Activated naive CD4-positive, alpha-beta T cell (primary cell): ENCODE measurements at places on chromosomes 1 and 21.
A peak's percentile ranks its signal among the peaks of the same experiment; 100 is the strongest.

DNA sequence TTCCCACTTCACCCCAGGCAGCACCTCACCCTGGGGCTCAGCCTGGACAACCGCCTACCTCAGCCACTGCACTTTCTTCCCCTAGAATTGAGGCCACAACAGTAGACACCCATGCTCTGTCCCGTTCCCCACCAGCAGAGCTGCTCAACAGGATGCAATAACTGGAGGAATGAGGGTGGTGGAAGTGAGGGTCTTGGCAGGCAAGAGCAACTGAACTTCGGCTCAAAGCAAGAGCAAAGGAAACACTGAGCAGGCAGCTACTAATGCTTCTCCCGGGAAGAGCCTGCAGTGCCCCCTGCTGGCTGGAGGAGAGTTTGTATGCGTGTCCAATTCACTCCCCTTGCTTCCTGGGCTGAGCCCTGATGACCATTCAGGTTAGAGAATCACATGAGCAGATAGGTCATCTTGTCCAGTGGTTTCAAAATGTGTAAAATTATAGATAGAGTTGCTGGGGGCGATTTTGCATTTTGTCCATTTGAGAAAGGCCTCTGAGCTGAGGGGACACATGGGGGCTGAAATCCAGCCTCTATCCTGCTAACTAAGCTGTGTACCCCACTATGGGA is 13.9 kb downstream of the NT5C1A start:
- DNase-seq, result no peak

DNA sequence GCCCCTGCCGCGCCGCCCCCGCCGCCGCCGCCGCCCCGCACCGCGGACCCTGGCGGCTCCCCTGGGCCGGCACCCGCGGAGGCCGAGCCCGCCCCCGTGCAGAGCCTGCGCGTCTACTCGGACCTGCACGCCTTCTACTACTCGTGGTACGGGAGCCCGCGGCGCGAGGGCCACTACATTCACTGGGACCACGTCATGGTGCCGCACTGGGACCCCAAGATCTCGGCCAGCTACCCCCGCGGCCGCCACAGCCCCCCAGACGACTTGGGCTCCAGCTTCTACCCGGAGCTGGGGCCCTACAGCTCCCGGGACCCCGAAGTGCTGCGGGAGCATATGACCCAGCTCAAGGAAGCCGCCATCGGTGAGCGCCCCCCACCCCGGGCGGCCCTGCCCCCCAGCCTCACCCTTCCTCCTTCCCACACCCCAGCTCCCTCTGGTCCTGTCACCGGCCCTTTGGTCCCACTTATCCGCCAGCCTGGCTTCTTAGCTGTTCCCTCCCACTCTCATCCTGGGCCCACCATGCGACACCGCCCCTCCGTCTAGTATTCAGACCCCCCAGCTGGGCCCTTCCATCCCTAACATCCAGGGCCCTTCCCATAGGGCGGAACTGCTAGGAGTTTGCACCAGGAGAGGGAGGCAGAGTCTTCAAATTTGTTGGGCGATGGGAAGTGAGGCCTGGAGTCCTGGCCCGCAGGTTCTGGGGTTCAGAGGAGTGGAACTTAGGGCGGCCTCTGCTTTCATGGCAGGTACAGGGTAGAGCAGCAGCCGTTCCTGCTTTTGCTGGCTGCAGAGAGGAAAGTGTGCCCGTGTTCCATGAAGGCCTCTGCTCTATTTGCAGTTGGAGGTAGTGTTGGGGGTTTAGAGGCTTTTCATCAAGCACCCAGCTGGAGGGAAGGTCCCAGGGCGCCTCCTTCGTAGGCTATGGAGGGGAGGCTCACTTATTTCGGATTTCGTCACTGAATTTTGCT is 1.0 kb downstream of the MANEAL start:
- DNase-seq, result no peak

DNA sequence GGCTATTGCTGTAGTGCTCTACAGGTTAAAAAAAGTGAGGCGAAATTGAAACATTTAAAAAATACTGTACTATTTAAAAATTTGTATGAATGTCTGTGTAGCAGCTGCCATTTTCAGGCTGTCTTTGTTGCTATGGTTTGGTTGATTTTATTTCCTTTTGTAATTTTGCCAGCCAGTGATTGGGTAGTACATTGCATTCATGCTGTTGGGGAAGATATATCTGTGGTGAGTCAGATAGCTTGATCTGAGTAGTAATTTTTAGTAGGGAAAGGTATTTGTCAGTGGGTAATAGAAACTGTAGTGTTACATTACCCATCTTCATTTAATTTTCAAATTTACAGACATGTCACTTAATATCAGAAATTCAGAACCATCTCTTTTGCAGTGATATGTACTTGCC is 15.0 kb downstream of the NFIA start:
- no peak for DNase-seq

DNA sequence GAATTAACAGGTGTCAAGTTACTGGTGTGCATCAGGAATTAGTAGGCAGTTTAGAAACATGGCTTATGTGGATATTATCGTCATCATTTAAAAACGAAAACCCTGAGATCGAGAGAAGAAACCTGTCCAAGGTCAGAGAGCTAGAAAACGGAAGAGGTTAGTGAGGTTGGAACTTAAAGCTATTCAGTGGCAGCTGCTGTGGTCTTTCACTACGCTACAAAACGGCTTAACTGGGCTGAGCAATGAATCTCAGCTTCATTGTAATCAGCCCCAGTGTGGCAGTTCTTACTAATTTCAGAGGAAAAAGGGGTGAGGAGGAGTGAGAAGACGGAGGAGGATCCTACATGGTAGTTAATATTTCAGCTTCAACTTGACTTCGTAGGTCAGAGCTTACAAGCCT is 77.9 kb downstream of the DAB1 start:
- DNase-seq, result no peak

DNA sequence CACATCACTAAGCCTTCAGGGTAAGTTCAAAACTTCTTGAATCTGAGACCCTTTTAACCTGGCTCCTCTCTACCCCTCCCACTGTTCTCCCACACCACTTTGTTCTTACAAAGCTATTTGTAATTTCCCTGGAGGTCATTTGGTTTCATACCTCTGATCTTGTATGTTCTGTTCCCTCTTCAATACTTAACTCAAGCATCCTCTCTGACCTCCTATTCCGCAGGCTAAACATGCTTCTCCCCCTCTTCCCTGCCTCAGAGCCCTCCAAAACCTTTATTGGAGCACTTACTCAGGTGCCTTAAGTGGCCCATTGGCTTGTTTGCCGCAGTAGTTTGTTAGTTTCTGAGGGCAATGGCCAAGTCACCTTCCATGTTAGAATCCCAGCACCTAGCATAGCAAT is 54.8 kb downstream of the SSX2IP start:
- DNase-seq, result no peak

- peak; percentile 1 for DNase-seq
Measured at GRCh38 chr1:205199090-205199930, 12.2 kb downstream of the DSTYK start.

DNA sequence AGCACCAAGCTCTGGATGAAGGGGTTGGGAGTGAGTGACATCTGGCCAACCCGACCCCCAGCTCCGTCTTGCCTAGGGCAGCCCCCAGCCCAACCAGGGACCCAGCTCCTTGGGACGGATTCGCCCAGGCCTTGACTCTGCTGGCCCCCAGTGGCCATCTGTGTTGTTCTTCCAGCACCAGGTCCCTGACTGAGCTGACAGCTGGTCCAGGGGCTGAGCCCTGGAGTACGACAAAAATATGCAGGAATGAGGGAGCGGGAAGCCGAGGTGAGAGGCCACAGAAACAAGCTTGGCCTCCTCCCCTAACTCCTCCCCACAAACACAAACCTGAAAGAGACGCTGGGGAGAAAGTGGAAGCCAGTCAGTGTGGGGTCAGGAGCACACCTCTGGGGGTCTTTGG is 55.0 kb upstream of the PAX7 start:
- no peak for DNase-seq

DNA sequence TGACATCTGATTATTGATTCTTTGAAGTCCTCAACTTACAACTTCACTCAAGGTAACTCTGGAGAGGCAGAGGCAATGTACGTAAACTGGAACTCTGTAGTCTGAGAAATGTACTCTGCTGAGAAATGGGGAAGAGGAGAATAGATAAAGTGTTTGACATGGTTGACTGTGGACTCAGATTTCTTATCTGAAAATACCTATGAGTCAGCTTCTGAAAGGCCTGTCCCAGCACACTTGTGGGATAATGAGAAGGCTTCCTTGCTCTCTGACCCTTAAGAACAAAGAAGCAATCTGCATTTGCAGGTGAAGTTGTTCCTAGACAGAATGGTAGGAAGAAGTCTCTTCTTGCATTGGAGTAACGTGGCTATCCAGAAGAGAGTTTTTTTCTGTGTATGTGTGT is 1573.5 kb downstream of the BRINP3 start:
- DNase-seq, result no peak

- DNase-seq, result no peak
Measured at GRCh38 chr1:5571861-5572401, 420.3 kb downstream of the NPHP4 start.

GRCh38 chr1:212566522-212567479 is 41.8 kb upstream of the ATF3 start:
- DNase-seq, result peak; percentile 4

DNA sequence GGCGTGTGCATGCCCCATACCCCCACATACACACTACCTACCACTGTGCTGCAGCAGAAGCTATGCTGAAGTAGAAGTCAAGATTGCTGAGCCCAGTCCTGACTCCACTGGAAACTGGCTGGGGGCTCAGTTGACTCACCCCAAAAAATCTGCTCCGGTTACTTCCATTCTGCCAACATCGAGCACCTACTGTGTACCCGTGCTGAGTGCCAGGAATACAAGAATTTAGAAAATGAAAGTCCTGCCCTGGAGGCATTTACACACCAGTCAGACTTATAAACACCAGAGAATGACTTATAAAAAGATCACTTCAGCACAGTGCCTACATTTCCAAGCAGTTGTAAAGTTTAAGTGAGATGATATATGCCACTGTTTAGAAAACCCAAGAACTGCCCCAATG is 99.1 kb downstream of the NMNAT2 start:
- DNase-seq, result no peak

GRCh38 chr1:59176471-59176870 is 120.4 kb upstream of the FGGY start:
- no peak for DNase-seq

- DNase-seq, result no peak
Measured at GRCh38 chr1:18315449-18315848, 165.3 kb upstream of the KLHDC7A start.

- DNase-seq, result no peak
Measured at GRCh38 chr1:119634016-119634415, 14.1 kb downstream of the ZNF697 start.

DNA sequence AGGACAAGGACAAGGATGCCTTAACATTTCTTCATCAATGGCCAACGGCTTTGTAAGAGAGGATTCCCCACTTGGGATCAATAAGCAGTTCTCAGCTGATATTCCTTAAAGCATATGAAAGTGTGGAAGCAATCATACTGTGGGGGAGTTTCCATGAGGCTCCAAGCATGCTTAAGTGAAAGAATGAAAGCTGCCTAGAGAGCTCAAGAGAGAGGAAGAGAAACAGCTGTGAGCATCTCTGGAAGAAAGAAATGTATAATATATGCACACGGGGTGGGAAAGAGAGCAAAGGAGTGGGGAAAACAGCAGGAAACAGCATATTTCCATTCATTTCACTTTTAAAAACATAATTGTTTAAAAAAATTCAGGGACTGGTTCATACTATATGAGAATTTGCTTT is 94.7 kb upstream of the WARS2 start:
- DNase-seq, result no peak

- no peak for DNase-seq
Measured at GRCh38 chr1:210239349-210240111, 6.9 kb downstream of the SERTAD4 start.

DNA sequence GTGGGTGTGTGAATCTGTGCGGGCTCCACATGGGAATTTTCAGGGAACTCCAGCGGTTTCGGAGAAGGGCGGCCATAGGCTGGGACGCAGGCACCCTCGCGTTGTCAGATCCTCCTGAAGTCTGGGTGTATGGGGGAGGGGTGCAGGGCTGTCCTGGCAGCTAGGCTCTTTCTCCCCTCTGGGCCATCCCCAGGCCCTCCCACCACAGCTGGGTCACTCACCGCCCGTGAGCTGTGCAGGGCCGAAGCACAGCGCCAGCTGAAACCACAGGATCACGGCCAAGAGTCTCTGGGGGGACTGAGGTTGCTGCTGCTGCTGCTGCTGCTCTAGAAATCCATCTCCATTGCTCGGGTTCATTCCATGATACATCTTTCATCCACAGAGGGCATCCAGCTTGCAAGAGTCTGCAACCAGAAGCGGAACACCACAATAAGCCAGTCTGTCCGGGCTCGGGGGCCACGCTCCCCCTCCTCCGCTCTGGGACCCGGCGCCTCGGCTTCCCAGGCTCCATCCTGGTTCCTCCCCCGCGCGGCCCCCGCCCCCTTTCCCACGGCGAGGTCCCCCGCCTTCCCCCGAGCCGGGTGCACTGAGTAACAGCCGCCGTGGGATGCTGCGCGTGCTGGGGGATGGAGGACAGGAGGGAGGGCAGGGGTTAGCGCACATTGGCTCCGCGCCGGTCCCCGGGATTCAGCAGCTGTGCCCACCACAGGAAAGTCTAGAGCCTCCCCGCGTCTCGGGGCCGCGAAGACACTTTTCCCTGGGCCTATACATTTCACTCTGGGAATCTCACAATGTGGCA is 720 bp downstream of the SUSD4 start:
- DNase-seq, result peak; percentile 7

GRCh38 chr1:145877923-145878486 is 7.7 kb downstream of the ANKRD35 start:
- DNase-seq, result no peak

- DNase-seq, result no peak
Measured at GRCh38 chr1:105442901-105443300, 1613.6 kb upstream of the PRMT6 start.

GRCh38 chr1:101993710-101994109 is 3.0 kb downstream of the OLFM3 start:
- DNase-seq, result no peak

- DNase-seq, result no peak
Measured at GRCh38 chr1:31062867-31063380, 2.6 kb downstream of the PUM1 start.

DNA sequence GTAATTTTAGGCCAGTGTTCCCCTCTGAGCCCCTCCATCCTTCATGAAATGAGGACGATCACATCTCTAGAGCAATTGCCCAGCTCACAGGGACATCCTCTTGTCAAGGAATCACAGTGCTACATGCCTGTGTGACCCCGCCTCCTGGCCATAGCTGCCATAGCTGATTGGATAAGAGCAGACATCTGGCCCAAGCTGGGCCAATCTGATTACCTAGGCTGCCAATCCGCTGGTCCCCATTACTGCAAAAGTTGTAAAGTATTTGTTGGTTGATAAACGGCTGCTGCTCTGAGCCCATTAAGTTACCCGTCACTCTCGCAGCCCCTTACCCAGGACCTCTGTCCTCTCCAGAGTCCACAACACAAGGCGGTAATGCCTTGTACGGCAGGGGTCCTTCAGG is 8.3 kb downstream of the NT5C1A start:
- DNase-seq, result no peak

- DNase-seq, result no peak
Measured at GRCh38 chr1:168468042-168468809, 75.6 kb downstream of the XCL2 start.

DNA sequence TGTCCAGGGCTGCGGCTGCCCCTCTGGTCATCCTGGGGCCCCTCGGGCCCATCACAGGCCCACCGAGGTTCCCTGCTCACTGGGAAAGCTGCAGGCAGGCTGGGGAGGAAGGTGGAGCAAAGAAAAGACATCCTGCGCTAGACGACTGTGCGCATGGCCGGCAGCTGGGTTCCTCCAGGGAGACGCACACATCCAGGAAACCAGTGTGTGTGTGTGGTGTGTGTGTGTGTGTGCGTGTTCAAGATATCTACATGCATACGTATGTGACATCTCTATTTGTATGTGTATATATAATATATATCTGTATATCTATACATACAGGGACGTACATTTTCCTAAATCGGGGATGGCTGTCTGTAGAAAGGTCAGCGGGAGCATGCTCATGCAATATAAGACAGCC is 63.7 kb downstream of the ACOT7 start:
- no peak for DNase-seq
